CD4-positive, alpha-beta T cell (primary cell): ENCODE measurements at places on chromosomes 2 and 18. TPM values are rescaled to one million over a fixed set of nuclear protein-coding genes. Genes with fewer than 3 reads are reported as not detected.

Gene CYP26B1
- not detected for total RNA-seq

Gene PFN4
- total RNA-seq = not detected

Gene PSTPIP2
- total RNA-seq = 5.9 TPM

Gene LRRTM1
- not detected for total RNA-seq

Gene HES6
- 1.5 TPM for total RNA-seq

Gene POMC
- 4.5 TPM for total RNA-seq

Gene RAB6C
- total RNA-seq = not detected

Gene LAMA1
- total RNA-seq = not detected

Gene SKOR2
- not detected for total RNA-seq

Gene MFSD2B
- total RNA-seq = 0.28 TPM

Gene SAG
- total RNA-seq = 0.03 TPM

Gene VPS54
- 9.5 TPM for total RNA-seq

Gene NIF3L1
- 6.7 TPM for total RNA-seq

Gene ERICH2
- not detected for total RNA-seq

Gene TLX2
- 0.30 TPM for total RNA-seq

Gene FIGN
- not detected for total RNA-seq

Gene TUBA3E
- total RNA-seq = not detected

Gene CAPN14
- total RNA-seq = 0.20 TPM

Gene IL1A
- total RNA-seq = not detected

Gene C2orf80
- total RNA-seq = not detected

Gene CELF4
- total RNA-seq = not detected

Gene CPO
- total RNA-seq = not detected

Gene PER2
- total RNA-seq = 38.2 TPM

Gene MYO5B
- not detected for total RNA-seq

Gene RNF152
- 0.60 TPM for total RNA-seq

Gene BMP10
- total RNA-seq = not detected

Gene CACNB4
- 0.14 TPM for total RNA-seq

Gene GPR39
- not detected for total RNA-seq

Gene LRRTM4
- total RNA-seq = not detected

Gene RPRM
- total RNA-seq = not detected

Gene SLC9A2
- total RNA-seq = not detected
